ENCODE measurements at places on chromosomes 11 and 22. TPM values are rescaled to one million over a fixed set of nuclear protein-coding genes. Genes with fewer than 3 reads are reported as not detected.
A peak's percentile ranks its signal among the peaks of the same experiment; 100 is the strongest.

DNA sequence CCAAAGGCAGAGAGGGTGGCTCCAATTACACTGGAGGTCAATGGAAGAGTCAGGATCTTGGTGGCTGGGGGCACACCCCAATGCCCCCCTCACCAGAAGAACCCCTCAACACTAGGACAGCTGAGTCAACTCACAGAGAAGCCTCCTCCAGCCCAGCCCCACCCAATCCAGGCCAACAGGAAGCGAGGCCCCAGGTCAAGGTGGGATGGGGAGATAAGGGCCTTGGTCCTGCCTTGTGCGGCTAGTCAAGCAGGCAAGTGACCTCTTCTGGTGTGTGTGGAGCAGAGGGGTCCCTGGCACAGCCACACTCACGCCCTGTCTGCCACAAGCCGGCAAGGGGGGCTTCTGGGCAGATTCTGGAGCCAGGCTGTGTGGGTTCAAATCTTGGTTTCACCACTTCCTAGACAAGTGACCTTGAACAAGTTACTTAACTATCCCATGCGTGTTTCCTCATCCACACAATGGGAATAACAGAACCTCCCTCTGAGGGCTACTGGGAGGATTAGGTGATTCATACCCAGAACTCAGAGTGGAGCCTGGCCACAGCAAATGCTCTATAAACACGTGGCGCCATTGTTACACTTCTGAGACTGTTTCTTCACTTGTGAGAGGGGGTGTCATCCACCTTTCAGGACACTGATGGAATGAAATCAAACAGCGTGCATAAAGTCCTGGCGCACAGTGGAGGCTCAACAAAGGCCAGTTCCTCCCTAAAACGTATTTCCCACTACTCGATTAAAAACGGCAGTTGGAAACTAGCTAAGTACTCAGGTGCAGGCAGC, 3.2 kb downstream of the TTLL12 start:
- no peak overlapping the region for H3K4me3 ChIP-seq
- no peaks in the 10 kb centered on the region for H3K27me3 ChIP-seq
- H3K27ac ChIP-seq: no peak overlapping the region
- peaks cover 19% of the 10 kb centered on the region for H3K36me3 ChIP-seq

DNA sequence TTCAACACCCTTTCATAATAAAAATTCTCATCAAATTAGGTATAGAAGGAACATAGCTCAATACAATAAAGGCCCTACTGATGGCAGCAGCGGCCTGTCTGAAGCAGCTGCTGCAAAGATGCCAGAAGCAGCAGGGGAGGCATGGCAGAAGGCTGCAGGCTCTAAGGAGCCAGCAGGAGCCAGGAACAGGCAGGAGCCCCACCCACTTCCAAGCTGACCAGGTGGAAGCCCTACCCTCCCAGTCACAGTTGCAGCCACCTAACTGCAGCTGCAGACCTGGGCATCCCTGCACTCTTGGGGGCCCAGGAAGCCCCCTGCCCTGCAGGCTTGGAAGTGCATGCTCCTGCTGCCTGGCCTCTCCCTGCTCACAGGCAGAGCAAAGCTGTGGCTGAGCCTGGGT, 18.2 kb upstream of the OR6A2 start:
- H3K36me3 ChIP-seq: no peaks in the 10 kb centered on the region
- no peaks in the 10 kb centered on the region for H3K27me3 ChIP-seq
- DNase-seq: no peak
- peaks cover under 1% of the 10 kb centered on the region for H3K4me1 ChIP-seq
- H3K4me3 ChIP-seq: no peak overlapping the region

The RELT gene
- 107 TPM for total RNA-seq

GRCh38 chr22:25566898-25567235, 2.4 kb downstream of the GRK3 start:
- H3K36me3 ChIP-seq: no peaks in the 10 kb centered on the region
- no peaks in the 10 kb centered on the region for H3K27me3 ChIP-seq
- no peak for DNase-seq
- peak overlapping the region; percentile 2 for H3K4me3 ChIP-seq

DNA sequence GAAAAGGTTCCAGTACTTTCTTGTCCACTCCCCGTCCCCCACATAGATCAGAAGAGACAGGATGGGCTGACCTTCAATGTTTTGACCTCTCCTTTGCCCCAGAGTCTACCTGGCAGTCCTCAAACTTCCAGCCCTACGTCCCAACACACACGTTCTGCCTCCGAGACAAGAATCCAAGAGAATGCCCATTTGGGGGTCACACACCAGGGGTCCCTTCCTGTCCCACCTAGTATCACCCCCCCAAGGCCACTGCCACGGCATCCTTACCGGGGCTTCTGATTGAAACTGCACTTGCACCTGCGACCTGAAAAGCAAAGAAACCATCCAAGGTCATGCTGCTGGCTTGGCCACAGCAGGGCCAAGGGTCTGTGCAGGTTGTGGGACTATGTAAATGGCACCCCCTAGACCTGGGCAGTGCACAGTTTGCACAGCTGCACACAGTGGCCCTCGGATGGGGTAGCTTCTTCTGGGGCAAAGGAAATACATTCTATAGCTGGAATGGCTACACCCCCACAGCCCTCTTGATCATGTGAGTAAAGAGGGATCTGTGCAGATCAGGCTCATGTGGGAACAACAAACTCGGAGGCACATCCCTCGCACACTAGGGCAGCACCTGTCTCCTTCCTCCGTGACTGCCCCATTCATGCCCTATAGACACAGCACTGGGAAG, 16.5 kb upstream of the FXYD2 start:
- no peak overlapping the region for H3K27ac ChIP-seq
- H3K4me3 ChIP-seq: no peak overlapping the region
- H3K27me3 ChIP-seq: no peaks in the 10 kb centered on the region
- DNase-seq: no peak
- peaks cover 18% of the 10 kb centered on the region for H3K4me1 ChIP-seq

The TOB2 gene
- 21.0 TPM for total RNA-seq

GRCh38 chr11:69416762-69417698, 64.4 kb upstream of the LINC01488 start:
- H3K27me3 ChIP-seq: no peaks in the 10 kb centered on the region
- H3K4me1 ChIP-seq: no peaks in the 10 kb centered on the region
- no peak overlapping the region for H3K4me3 ChIP-seq
- no peak overlapping the region for H3K27ac ChIP-seq

The TP53I11 gene
- 4.6 TPM for total RNA-seq

The SYT7 gene
- not detected for total RNA-seq

- no peak overlapping the region for H3K27ac ChIP-seq
- no peaks in the 10 kb centered on the region for H3K27me3 ChIP-seq
- no peaks in the 10 kb centered on the region for H3K36me3 ChIP-seq
- DNase-seq: no peak
Measured at GRCh38 chr11:22521226-22521625, 104.4 kb downstream of the FANCF start.

The ZC3H12C gene
- 0.05 TPM for total RNA-seq

- no peaks in the 10 kb centered on the region for H3K27me3 ChIP-seq
- no peak for DNase-seq
- no peaks in the 10 kb centered on the region for H3K4me1 ChIP-seq
- peaks cover 19% of the 10 kb centered on the region for H3K36me3 ChIP-seq
- H3K4me3 ChIP-seq: no peak overlapping the region
- H3K27ac ChIP-seq: no peak overlapping the region
Measured at GRCh38 chr11:227824-228379, 8.2 kb downstream of the SIRT3 start.

- H3K27me3 ChIP-seq: peaks cover 11% of the 10 kb centered on the region
- H3K4me3 ChIP-seq: no peak overlapping the region
- DNase-seq: no peak
- no peak overlapping the region for H3K27ac ChIP-seq
Measured at GRCh38 chr11:67576735-67577475, 6.7 kb upstream of the GSTP1 start.

DNA sequence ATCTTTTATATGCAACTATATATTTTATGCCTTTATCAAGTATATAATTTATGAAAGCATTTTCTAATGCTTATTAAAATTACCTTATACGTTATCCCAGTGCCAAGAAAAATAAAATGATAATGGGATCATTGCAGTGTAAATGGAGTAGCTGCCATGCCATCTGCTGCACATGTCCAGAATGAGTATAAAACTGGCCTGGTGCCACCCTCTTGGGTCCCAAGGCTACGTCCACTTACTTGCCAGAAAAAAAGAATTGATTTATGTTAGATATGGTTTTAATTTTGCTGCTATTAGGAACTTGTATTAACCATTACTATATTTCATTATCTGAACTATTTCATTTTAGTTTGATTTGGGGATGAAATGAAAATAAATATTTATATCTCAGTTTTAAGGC, 1127.1 kb upstream of the CNTN5 start:
- H3K4me3 ChIP-seq: no peak overlapping the region
- H3K36me3 ChIP-seq: no peaks in the 10 kb centered on the region
- no peaks in the 10 kb centered on the region for H3K4me1 ChIP-seq
- no peaks in the 10 kb centered on the region for H3K27me3 ChIP-seq
- H3K27ac ChIP-seq: no peak overlapping the region

GRCh38 chr11:1523779-1524178, 37.2 kb upstream of the MOB2 start:
- no peak overlapping the region for H3K4me3 ChIP-seq
- no peaks in the 10 kb centered on the region for H3K27me3 ChIP-seq
- peaks cover 42% of the 10 kb centered on the region for H3K4me1 ChIP-seq
- no peak overlapping the region for H3K27ac ChIP-seq

GRCh38 chr11:17954395-17955252, 58.2 kb downstream of the SERGEF start:
- no peaks in the 10 kb centered on the region for H3K27me3 ChIP-seq
- no peak for DNase-seq
- no peak overlapping the region for H3K4me3 ChIP-seq
- no peak overlapping the region for H3K27ac ChIP-seq
- H3K4me1 ChIP-seq: no peaks in the 10 kb centered on the region
- H3K36me3 ChIP-seq: peaks cover 73% of the 10 kb centered on the region

The POLD4 gene
- 39.5 TPM for total RNA-seq

The CHEK1 gene
- 7.8 TPM for total RNA-seq

The SYTL2 gene
- 36.7 TPM for total RNA-seq

The ASRGL1 gene
- total RNA-seq: 0.81 TPM

The OR52E8 gene
- not detected for total RNA-seq

DNA sequence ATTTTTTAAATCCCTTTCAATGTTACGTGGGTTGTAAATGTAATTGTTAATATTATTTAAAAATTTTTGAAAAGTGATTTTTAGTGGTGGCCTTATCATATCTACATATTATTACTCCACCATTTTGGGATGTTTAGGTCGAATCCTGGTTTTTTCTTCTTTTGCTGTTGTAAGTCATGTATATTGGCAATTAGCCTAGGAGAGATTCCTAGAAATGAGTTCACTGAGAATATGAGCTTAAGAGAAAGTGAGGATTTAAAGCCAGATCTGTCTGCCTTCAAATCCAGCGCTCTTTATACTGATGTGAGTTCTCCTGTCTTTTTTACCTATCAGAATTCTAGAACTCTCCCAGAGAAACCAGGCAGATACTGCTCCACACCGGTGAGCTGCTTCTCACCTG, 56.1 kb downstream of the PTPRJ start:
- peaks cover 13% of the 10 kb centered on the region for H3K36me3 ChIP-seq
- H3K27me3 ChIP-seq: no peaks in the 10 kb centered on the region
- DNase-seq: no peak
- peaks cover 42% of the 10 kb centered on the region for H3K4me1 ChIP-seq

- H3K36me3 ChIP-seq: no peaks in the 10 kb centered on the region
- no peaks in the 10 kb centered on the region for H3K27me3 ChIP-seq
- no peaks in the 10 kb centered on the region for H3K4me1 ChIP-seq
- DNase-seq: no peak
- no peak overlapping the region for H3K27ac ChIP-seq
Measured at GRCh38 chr22:24485608-24486007, 9.5 kb upstream of the UPB1 start.

The PNPLA2 gene
- 220 TPM for total RNA-seq

- no peak overlapping the region for H3K27ac ChIP-seq
- peaks cover 12% of the 10 kb centered on the region for H3K4me1 ChIP-seq
- H3K4me3 ChIP-seq: no peak overlapping the region
- DNase-seq: peak; percentile 33
- no peaks in the 10 kb centered on the region for H3K36me3 ChIP-seq
Measured at GRCh38 chr11:86182976-86183584, 61.5 kb upstream of the EED start.

- H3K4me3 ChIP-seq: no peak overlapping the region
- DNase-seq: no peak
- no peaks in the 10 kb centered on the region for H3K4me1 ChIP-seq
- H3K27me3 ChIP-seq: no peaks in the 10 kb centered on the region
- H3K27ac ChIP-seq: no peak overlapping the region
Measured at GRCh38 chr11:10818594-10818993, 9.9 kb upstream of the EIF4G2 start.

DNA sequence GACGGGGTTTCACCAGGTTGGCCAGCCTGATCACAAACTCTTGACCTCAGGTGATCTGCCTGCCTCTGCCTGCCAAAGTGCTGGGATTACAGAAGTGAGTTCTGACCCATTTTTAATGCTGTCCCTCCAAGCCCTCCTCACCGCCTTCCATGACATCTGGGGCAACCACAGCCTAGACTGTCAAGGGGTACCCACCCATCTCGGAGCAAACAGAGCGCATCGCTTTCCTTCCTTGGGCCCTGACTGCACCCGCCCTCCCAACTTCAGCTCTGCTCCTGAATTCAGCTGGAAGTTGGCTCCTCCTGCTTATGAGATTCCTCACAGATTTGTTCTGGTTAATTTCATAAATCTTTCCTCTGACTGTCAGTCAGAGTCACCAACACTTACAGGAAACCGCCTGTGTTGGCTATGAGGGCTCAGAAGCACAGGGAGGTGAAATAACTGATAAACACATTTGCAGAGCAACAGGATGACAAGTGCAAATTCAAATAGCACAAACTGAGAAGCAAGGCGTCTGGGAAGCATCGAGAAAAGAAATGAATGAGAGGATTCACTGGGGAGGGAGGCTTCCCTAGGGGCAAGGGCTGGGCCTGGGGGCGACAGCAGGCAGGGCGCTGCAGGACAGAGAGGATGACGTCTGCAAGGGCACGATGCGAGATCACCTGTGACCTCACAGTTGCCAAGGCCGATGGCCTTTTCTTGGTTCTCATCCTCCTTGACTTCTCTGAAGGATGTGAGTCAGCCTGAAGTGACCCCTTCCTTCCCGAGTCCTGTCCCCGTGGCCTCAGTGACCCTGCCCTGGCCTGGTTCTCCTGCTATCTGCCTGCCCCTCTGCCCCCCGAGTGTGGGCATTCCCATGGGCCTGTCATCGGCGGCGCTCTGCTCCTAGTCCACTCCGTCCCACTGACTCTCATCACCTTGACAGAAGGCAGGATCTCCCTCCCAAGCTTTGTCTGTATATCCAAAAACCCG, 6.1 kb downstream of the IFT27 start:
- no peaks in the 10 kb centered on the region for H3K27me3 ChIP-seq
- no peaks in the 10 kb centered on the region for H3K4me1 ChIP-seq
- no peak overlapping the region for H3K4me3 ChIP-seq
- DNase-seq: no peak
- no peak overlapping the region for H3K27ac ChIP-seq

GRCh38 chr11:1514336-1515061, 27.9 kb upstream of the MOB2 start:
- H3K27ac ChIP-seq: no peak overlapping the region
- peaks cover 9% of the 10 kb centered on the region for H3K36me3 ChIP-seq
- H3K4me1 ChIP-seq: peaks cover 65% of the 10 kb centered on the region
- no peak for DNase-seq
- H3K4me3 ChIP-seq: no peak overlapping the region

The MPPED2 gene
- 1.7 TPM for total RNA-seq

The BRSK2 gene
- 0.22 TPM for total RNA-seq

GRCh38 chr11:95917193-95918036, 6.5 kb downstream of the MTMR2 start:
- H3K27me3 ChIP-seq: no peaks in the 10 kb centered on the region
- no peak for DNase-seq
- no peak overlapping the region for H3K27ac ChIP-seq
- no peak overlapping the region for H3K4me3 ChIP-seq

- H3K27ac ChIP-seq: no peak overlapping the region
- H3K36me3 ChIP-seq: no peaks in the 10 kb centered on the region
- DNase-seq: no peak
- H3K4me1 ChIP-seq: no peaks in the 10 kb centered on the region
- no peaks in the 10 kb centered on the region for H3K27me3 ChIP-seq
Measured at GRCh38 chr22:20651286-20651685, 122.6 kb upstream of the SERPIND1 start.

Data from CD4-positive, alpha-beta T cell (primary cell).